ENCODE measurements at places on chromosomes 16 and 17. TPM values are rescaled to one million over a fixed set of nuclear protein-coding genes. Genes with fewer than 3 reads are reported as not detected.

Gene MMP28
- 4.9 TPM for total RNA-seq

Gene NRN1L
- not detected for total RNA-seq

Gene SIRT7
- 9.9 TPM for total RNA-seq

Gene PRR15L
- total RNA-seq: not detected

Measured in cerebellum (tissue), 4 donors.